ENCODE measurements at places on chromosomes 13 and 19.

- no peak for DNase-seq
Observed at GRCh38 chr19:42277821-42278451, 8.9 kb downstream of the CIC start.

GRCh38 chr19:38661136-38661535, 13.7 kb downstream of the ACTN4 start:
- DNase-seq: no peak

- no peak for DNase-seq
Observed at GRCh38 chr13:80906860-80907259, 565.9 kb upstream of the SPRY2 start.

GRCh38 chr19:51469162-51469561, 9.2 kb upstream of the CEACAM18 start:
- DNase-seq: no peak

GRCh38 chr13:111176421-111176820, 61.3 kb downstream of the ARHGEF7 start:
- no peak for DNase-seq

DNA sequence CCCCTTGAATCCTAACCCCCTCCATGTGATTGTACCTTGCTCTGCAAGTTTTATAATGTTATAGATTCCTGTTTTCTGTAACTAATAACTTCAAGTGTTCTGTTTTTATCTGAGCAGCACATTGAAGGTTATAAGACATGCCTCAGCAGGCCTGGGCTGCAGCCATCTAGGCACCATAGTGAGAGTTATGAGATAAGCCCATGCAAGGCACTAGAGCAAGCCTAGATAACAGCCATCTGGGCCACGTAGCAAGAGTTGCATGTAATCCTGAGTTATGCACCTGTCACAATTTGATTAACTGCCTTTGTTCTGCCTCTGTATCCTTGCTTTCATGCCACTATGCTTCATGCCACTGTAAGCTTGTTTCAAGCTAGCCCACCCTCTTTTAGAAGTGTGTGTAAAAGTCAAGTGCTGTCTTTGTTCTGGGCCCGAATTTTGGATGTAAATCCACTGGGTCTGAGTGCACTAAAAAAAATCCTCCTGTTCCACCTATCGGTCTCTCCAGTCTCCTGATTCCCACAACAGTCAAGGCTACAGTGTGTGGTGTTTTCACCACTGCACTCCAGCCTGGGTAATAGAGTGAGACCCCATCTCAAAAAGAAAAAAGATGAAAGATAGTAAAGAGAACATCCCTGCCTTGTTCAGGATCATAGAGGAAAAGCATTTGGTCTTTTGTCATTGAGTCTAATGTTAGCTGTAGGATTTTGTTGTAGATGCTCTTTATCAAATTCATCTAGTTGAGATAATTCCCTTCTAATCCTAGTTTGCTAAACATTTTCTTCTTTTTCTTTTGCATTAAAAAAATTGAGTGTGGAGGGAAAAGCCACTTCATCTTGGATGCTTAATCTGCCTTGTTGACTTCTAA, 16.0 kb upstream of the KBTBD6 start:
- no peak for DNase-seq

DNA sequence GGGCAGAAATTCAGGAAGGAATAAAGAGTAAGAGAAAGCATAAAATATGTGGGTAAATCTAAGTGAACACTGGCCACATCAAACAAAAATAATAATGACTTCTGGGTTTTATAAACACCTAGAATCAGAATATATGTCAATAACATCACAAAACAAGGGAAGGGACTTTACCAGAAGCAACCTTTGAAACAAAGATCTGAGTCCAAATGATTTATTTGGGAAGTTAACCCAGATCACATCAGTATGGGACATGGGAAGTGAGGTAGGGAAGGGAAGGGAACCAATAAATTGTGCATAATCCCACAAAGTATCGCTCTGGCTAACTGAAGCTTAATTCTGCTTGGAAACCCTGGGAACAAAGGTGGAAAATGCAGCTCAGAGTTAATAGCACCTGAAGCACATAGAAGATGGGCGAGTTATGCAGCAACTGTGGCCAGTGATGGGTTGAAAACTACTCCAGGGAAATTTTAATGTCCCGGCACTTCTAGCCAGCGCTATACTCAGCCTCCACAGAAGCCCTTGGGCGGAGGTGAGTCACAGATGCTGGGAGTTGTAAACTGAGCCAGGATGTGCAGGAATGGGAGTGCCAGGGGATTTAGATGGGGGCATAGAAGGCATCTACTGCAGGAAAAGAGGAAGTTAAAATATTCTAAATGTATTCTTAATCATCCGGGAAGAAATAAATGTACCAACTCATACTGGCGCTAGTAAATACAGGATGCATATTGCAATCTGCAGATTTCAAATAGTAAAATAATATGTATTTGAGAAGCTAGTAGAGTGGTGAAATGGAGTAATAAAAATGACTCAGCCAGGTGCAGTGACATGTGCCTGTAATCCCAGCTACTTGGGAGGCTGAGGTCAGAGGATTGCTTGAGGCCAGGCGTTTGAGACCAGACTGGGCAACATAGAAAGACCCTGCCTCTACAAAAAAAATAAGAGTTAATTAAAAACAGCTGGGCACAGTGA, 34.2 kb upstream of the CEBPG start:
- no peak for DNase-seq

DNA sequence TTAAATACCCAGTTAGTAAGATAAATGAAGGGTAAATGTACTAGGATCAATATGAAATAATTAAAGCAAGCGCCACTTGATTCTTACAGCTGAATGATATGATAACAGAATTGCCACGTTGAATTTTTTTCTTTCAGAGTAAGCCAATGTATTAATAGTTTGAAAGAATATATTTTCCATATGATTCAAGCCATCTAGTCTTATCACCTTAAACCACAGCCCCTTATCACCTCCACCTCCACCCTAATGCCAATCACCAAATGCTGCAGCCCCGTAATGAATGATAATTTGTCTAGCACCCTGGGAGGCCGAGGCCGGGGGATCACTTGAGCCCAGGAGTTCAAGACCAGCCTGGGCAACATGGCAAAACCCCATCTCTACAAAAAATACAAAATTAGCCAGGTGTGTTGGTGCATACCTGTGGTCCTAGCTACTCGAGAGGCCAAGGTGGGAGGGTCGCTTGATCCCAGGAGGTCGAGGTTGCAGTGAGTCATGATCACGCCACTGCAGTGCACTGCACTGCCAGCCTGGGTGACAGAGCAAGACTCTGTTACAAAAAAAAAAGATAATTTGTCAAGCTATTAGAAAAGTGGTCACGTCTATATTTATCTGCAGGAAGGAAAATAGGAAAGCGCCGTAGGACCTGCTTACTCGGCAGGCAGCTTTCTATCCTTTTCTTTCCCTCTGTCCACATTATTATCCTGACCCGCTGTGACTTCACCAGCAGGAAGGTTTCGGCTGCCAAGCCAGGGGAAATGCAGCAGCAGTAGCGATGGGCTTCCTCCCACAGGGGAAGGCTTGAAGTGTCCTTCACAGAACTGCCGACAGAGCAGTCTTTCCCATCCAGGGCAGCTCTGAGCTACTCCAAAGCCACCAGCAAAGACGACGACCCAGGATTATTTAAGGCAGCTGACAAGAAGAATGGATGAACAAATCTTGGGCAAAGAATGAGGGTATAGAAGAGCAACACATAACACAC, 19.7 kb upstream of the CLN5 start:
- no peak for DNase-seq

- DNase-seq: no peak
Observed at GRCh38 chr13:111330066-111330610, 9.7 kb downstream of the TEX29 start.

DNA sequence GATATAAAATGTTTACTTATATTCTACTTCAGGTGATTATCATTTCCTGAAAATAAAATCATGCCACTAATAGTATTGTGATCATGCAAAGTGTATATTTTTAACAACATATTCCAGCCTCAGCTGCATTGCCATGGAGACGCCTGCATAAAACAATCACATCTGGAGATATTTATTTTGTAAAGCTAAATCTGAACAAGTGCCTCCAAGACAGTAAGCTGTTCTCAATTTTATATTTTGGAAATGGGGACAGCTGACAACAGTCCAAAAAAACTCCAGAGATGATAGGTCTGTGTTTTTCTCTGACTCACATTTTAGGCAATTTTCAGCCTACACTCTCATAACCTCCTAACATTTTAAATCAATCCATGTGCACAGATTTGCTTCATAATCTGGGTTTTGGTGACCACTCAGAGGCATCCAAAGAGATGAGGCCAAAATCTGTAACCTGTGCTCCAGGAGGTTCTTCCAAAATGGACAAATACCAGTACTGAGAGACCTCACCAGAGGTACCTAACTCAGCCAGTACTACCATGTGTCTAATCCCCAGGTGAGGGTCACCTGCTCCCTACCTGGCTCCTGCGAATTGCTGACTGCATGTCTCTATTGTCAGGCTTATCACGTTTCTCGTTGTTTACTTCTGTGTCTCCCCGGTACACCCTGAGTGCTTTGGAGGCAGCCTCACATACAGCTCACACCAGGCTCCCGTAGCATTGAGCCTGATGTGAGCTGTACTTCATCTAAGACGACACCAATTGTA, 62.7 kb downstream of the COL4A1 start:
- DNase-seq: no peak

DNA sequence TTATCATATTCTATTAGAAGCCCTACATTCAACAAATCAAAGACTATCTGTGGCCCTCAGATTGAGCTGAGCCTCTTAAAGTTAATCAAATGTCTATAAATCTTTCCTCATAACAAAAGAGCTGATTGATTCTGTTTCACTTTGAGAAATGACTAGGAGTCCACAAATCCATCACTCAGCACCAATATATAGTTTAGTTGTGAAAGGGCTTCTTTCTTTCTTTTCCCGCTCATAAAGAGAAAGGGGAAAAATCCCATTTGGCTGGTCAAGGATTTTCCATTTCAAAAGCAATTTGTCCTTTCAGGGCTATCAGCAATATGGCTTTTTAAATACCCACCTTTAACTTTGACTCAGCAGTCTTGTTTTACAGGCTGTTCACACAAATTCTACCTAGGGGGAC, 408.5 kb upstream of the PCDH20 start:
- no peak for DNase-seq

GRCh38 chr13:73708393-73708985, 425.7 kb downstream of the KLF12 start:
- peak; percentile 60 for DNase-seq

DNA sequence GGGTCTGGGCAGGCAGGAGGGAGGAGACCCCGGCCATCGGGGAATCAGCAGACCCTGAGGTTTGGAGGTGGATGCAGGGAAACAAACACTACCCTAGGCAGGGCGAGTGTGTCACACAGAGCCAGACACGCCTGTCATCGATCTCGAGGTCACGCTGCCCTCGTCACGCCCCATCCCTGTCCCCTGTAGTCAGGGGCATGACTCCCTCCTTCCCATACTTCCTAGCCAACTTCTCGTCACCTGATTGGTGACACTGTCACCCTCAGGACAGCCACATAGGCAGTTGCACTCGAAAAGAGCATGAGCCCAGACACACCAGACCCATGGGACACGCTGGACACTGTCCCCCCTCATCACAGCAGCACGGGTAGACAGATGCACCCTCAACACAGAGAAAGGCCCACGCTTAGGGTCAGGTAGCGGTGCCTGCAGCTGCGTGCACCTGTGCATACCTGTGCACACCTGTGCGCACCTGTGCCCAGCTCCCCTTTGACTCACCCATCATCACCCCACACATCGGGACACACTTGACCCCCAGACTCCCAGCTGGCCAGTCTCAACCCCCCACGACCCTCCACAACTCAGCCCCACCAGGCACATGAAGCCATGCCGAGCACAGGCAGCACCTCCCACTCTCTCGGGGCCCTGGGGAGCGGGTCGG, 11.9 kb downstream of the CILP2 start:
- no peak for DNase-seq

GRCh38 chr19:12092065-12092867, 27.7 kb downstream of the ZNF844 start:
- DNase-seq: no peak

- DNase-seq: peak; percentile 2
Observed at GRCh38 chr13:111526922-111527321, 206.5 kb downstream of the TEX29 start.

DNA sequence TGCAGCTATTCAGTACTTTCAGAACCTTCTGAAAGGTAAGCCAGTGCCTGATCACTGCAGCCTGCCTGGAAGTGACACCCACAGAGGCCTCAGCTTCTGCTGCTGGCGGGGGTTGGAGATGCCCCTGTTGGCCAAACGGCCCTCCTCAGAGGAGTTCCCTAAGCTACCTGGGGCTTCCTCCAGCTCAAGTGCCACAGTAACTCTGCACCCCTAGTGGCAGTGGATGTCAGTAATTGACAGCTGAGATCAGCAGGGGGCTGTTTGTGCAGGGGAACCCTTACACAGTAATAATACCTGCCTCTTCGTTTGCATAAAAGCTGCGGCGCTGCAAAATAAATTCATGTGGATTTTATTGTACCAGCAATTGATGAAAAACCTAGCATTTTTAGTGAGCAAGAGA, 28.9 kb downstream of the TDRD12 start:
- DNase-seq: peak; percentile 43

DNA sequence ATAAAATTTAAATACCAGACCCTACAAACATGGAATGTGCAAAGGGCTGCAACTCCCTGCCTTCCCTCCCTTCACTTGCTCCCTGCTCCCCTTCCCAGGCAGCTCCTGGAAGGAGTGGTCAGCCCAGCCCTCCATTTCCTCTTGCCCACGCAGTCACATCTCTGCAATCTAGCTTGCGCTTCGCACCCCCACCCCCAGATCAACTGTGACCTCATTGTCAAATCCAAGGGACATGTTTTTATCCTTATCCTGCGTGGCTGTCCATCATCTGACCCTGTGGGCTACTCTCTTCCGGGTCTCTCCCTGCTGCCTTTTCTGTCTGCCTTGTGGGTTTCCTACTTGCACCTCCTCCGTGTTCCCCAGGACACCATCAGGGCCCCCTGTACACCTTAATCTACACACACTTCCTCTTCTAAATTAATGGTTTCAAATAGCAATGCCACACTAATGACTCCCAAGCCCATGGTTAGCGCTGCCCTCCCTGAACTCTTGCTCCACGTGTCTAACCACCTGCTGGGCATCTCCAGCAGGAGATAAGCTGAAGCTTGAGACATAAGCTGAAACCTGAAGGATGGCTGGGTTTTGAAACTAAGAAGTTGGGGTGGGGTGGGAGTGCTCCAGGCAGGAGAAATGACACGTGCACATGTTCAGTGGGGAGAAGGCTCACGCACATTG, 118.3 kb downstream of the USP12 start:
- DNase-seq: peak; percentile 82

- DNase-seq: no peak
Observed at GRCh38 chr13:100724568-100724967, 50.0 kb upstream of the TMTC4 start.

DNA sequence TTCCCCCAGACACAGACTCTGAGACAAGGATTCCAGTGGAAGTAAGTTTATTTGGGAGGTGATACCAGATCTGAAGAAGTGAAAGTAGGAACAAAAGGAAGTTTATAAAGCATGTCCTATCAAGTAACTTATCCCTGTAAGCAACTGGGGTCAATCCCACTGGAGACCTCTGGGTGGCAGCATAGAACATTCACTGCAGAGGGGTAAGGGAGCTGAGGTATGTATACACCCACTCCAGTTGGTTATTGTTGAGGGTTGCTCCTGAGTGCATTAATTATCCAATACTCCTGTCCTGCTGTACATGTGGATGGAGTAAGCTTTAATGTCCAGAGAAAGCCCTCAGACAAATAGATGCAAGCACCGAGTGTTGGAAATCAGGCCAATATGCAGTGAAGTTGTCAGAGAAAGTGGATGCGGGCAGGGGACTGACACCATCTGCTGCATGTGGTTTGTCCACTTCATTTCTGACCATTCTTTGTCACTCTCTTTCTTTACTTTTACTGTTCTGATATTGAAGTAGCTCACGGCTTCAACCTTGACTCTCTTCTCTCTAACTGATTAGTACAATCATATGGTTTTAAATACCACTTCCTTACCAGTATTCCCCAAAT, 46.7 kb downstream of the NOTCH3 start:
- DNase-seq: peak; percentile 56

- DNase-seq: no peak
Observed at GRCh38 chr19:7905268-7905667, 1.6 kb downstream of the MAP2K7 start.

All from WERI-Rb-1 (cell line).